ENCODE measurements at places on chromosomes 1 and 21.

GRCh38 chr1:201385299-201385891 lies 7.9 kb upstream of the TNNT2 start:
- peak; percentile 73 for DNase-seq

DNA sequence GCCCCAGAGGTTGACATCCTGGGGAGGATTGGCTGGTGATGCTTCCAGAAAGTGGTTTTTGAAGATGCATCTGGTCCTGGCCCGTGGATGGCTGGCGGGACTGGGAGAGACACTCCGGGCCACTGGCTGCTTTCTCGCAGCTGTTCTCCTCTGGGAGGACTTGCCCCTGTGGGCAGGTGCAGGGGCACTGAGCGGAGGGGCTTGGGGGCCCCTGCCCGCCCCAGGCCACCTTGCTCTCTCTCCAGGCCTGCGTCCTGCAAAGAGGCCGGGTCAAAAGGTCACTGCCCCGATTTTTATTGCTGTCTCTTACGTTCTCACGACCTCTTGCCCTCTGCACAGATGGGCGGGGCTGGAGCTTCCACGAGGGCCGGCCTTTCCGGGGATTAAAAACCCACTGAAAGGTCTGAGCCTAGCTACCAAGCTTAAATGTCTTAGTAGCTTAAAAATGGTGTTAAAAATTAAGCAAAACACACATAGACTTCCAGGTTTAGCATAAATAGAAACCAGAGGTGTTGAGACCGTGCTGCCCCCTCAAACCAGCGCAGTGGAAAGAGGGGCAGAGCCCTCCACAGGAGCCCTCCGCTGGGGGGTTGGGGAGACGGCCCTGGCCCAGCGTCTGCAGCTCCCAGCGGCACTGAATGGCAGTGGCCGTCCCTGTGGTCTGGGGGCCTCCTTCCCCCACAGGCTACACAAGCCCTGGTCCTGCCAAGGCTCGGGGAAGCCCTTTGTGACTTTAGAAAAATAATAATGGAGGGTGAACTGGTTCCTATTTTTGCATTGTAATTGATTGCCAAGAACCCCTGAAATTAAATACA lies 43.9 kb downstream of the SKI start:
- no peak for DNase-seq

GRCh38 chr21:29186246-29186645 lies 55.8 kb downstream of the MAP3K7CL start:
- DNase-seq = no peak

DNA sequence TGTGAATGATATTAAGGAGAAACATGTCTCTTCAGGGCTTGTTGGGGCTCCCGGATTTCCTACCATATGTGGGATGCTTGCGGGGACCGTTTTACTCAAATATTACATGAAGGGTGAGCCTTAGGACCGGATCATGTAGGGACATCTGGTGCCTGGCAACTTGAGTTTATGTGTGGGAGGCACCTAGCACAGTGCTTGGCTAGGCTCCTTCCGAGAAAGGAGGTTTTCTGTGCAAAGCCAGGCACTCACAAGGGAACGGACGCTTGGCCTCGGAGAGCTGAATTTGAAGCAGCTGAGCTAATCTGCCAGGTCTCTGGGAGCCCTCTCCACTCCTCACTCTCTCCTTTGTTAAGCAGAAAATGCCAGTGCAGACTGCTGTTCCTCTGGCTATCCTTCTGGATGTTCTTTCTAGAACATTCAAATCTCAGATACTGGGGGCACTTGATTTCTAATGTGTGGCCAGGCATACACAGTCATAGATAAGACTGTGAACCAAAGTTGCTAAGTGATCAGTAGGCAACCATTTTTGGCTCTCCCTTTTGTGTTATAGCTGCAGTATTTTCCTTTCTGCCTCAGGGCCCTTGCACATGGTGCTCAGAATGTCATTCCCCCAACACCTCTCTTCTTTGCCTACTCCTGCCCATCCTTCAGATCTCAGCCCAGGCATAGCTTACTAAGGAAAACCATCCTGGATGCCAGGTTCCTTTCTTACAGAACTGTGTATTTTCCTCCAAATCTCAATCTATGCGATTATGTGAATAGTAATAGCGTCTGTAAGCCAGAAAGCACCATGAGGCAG lies 216.6 kb upstream of the CSF3R start:
- no peak for DNase-seq

- peak; percentile 67 for DNase-seq
Observed at GRCh38 chr1:205325334-205325884, 3.9 kb upstream of the NUAK2 start.

DNA sequence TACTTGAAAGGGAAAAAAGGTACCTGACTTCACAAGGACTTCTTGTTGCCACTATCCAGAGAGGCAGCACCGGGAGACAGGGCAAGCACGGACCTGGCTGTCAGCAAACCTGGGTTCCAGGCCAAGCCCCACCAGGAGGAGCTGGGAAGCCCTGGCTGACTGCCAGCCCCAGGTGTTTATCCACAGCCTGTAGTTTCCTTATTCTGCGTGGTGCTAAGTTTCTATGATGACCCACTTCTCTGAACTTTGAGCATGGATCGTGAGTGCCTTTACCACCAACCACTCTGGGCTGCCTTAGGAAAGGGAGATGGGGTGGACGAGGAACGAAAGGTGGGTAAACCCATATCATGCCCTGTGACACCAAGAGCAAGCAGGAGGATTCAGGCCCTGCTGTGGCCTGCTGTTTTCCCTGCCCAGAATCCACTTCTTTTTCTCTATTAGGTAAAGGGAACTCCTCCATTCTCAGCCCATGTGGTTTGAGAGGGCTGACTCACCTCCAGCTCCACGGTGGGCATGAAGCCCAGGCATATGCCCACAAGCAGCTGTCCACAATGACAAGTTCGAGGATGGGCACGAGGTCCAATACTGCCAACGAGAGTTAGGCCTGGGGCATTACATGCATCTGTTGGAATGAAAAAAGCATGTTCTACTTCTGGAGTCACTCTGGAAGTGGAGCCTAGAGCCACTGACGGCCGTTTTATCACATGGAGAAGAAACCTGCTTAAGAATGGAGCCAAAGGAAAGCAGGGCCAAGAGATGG lies 20.3 kb downstream of the TSPAN2 start:
- no peak for DNase-seq

DNA sequence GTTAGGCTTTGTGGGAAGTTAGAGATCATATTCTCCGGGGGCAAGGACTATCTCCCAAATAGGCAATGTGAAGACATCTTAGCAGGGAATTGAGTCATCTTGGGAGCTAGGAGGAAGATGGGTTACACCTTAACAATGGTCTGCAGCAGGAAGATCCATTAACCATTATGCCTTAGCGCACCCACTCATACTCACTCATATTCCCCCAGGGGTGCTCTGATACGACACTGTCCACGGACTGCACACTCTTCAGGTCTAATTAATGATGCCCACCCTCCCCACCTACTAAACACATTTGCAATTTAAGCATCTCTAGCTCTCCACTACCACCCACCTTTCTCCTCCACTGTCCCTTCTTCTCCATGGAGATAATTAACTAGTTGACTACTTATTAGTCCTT lies 857 bp upstream of the AK5 start:
- DNase-seq = no peak

DNA sequence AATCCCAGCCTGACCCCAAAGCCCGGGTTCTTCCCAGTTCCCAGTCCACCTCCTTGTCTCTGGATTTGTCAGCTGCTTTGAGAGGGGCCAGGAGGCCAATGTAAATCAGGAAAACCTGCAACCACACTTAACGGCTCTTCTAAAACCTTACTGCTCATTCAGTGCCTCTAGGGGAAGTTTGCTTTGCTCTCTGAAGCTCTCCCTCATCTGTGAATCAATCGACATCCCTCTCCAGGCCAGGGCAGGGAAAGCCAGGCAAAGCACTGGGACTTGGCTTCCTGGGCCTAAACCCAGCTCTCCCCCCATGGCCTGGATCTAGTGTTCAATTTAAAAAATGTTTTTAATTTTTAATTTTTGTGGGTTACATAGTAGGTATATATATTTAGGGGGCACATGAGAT lies 9.3 kb downstream of the NKAIN1 start:
- no peak for DNase-seq

GRCh38 chr1:228841632-228842031 lies 106.4 kb downstream of the RHOU start:
- DNase-seq = no peak

DNA sequence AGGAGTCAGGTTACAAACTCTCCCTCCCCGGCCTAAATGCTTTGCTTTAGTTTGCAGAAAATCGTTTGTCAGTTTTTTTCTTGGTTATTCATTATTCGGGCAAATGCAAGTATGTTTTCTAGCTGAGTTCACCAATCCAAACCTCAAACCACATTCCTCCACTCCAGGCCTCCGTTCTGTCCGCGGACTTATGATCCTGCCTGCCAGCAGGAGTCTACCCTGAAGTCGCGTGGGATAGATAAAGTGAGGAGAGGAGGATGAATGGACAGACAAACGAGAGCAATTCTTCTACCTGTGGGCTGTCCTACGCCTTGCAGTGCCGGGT lies 1.3 kb downstream of the ADAMTS1 start:
- no peak for DNase-seq

DNA sequence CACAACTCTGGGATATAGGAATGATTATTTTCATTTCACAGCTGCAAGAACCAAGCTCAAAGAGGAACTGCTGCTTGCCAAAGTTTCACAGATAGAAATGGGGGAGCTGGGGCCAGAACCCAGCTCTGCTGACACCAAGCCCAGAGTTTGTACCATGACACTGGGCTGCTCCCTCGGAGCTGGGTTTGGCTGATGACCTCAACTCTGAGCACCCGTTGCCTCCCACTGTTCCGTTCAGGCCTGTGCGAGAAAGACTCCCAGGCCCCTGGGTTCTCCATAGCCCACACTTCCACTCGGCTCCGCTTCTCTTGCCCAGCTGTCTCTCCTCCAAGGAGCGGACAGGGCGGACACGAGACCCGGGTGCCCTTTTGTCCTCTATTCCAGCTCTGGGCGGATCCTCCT lies 55.2 kb downstream of the NGF start:
- no peak for DNase-seq

DNA sequence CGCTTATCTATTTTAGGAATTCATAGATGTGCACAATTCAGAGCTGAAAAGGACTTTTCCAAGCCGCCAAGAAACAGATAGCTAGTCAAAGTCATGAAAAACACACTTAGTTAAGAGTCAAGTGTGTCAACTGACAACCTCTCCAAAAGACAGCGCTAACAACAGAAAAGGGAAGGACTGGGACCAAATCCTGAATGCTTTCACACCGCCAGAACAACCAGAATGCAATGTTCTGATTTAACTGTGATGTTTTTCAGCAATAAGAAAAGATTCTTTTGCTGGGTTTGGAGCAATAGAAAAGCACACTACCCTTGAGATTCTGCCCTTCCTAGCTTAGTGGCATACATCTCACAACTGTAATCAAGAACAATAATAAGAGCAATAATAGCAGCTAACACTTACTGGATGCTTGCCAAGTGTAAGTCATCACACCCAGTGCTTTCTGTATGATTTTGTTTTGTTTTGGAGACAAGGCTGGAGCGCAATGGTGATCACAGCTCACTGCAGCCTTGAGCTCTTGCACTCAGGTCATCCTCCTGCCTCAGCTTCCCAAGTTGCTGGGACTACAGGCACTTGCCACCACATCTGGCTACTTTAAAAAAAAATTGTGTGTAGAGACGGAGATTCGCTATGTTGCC lies 33.9 kb upstream of the SDC3 start:
- no peak for DNase-seq

DNA sequence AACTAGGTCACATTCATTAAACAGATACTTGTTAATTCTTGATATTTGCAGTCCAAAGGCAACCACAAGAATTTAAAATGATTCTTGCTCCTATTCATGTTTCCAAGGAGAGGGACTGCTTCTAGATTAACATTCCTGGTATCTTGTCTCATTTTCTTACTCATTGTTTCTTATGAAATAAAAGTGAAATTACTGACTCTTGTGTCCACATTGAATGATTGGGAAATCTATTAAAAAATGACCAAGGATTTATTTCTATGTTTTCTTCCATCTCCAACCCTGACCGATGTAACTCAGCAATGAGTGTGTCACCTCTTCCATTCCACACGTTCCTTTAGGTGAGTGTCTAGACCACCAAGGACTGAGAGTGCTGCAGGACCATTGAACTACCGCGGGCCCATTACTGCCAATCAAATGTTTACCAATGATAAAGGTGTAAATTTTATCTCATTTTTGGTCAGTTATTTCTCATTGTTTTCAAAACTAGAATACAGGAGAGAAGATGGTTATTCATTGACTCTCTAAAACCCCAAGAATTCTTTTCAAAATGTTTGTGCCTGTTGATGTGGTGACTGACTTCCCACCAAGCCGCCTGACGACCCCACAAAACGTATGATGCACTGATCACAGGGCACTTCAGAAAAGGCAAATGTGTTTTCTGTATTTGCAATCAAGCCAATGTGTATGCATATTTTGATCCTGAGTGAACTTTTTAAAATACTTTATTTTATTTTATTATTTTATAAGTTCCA lies 414.6 kb upstream of the PTBP2 start:
- DNase-seq = no peak

- no peak for DNase-seq
Observed at GRCh38 chr1:3733883-3734589, 18.2 kb upstream of the CCDC27 start.

DNA sequence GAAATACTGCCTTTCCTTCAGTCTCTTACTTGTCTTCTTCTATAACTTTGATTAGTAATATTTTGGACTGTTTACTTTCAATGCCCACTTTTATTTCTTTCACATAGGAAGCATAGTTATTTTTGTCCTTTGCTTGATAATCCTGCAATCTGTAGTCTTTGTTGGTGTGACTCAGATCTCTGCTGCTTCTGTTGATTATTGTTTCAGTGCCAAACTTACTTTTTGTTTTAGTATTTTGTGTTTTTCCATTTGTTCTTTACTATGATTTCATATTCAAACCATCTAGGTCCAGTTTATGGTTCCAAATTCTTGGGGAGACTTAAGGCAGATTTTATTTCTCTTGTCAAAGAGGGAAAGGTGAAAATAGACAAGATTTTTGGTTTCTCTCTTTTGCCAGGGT lies 399.9 kb downstream of the HLX start:
- DNase-seq = no peak

DNA sequence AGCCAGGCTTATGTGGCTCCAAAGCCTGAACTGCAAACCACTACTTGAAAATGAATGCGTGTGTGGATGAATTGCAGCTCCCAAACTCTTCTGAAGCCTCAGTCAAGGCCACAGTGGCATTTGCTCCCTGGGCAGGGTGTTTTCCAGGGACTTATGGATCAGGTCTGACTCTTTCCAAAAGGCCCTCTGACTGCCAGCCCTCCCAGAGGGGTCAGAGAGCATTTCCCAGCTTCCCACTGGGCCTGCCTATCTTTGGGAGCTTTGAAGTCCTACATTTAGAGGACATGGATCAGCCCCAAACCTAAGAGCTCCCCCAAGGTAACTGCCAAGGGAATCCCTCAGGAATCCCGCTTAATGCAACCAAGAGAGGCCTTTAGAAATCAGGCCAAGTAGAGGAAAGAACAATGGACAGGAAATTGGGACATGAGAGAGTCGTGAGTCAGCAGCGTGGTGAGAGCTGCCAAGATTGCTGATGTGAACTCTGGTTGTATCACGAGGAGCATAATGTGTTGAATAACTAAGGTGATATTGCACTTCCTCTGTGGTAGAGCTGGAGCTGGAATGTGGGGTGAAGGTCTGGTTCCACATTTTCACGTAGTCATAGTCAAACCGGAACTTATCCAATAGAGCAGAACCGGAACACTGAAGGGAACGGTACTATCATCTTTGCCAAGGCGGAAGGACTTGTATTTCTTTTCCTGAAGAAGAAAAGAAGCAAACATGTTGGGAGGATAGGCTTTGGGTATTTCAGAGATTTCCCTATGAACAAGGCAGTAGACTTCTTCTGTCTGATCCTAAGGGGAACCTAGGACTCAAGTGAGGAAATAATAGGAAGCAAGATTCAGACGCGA lies 99.4 kb upstream of the JUN start:
- DNase-seq = no peak

Data from stimulated activated CD8-positive, alpha-beta memory T cell treated with anti-CD3 and anti-CD28 coated beads, Interleukin-4, amount 100 ng/mL, for 48 hours (primary cell).